ENCODE measurements at places on chromosomes 16 and 17. TPM values are rescaled to one million over a fixed set of nuclear protein-coding genes. Genes with fewer than 3 reads are reported as not detected.
A peak's percentile ranks its signal among the peaks of the same experiment; 100 is the strongest.

DNA sequence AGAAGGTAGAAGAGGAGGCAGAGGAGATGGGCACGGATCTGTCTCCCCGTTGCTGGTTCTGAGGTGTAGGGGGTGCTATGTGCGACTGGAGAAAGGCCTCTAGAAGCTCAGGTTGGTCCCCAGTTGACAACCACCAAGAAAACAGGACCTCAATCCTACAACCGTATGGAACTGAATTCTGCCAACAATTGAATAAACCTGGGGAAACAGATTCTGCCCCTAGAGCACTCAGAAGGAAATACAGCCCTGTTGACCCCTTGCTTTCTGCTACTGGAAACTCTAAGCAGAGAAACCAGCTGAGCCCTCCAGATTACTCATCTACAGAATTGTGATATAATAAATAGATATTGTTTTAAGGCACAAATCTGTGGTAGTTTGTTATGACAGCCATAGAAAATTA, 313.0 kb upstream of the GOT2 start:
- no peak for DNase-seq

GRCh38 chr16:64450177-64450576, 671.7 kb downstream of the CDH11 start:
- no peak for DNase-seq

DNA sequence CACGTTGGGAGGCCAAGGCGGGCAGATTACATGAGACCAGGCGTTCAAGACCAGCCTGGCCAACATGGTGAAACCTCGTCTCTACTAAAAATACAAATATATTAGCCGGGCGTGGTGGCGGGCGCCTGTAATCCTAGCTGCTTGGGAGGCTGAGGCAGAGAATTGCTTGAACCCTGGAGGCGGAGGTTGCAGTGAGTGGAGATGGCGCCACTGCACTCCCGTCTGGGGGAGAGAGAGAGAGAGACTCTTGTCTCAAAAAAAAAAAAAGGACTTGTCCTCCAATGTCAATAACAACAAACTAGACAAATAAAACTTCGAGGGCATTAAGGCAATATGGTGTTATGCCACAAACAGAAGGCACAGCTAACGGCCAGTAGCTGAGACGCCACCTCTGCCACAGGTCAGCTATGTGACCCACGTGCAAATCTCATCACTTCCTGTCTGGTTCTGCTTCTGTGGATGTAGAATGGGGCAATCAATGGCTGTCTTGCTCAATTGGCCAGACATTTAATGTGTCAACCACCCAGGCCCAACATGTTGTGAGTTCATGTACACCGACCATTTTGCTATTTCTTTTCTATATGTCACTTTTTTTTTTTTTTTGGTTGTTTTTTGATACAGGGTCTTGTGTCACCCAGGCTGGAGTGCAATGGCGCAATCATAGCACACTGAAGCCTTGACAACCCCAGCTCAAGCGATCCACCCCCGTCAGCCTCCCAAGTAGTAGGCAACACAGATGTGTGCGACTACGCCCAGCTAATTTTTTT, 834 bp upstream of the TXNDC11 start:
- DNase-seq, result peak; percentile 21

GRCh38 chr17:80362428-80363119, 52.4 kb upstream of the ENDOV start:
- peak; percentile 21 for DNase-seq

GRCh38 chr17:33201283-33201682, 91.8 kb downstream of the ASIC2 start:
- no peak for DNase-seq

- no peak for DNase-seq
Observed at GRCh38 chr16:86059253-86060171, 160.6 kb downstream of the IRF8 start.

The ALOX15 gene
- total RNA-seq, result not detected

The ATAD5 gene
- total RNA-seq, result 1.6 TPM

The ORAI3 gene
- 43.2 TPM for total RNA-seq

The NUPR1 gene
- 149 TPM for total RNA-seq

The KRT24 gene
- not detected for total RNA-seq

The PLEKHM1 gene
- 113 TPM for total RNA-seq

The CDRT15L2 gene
- total RNA-seq, result not detected
